NCI-H1694 treated with DMSO at 0.1 percent for 48 hours (cell line): ENCODE measurements at places on chromosomes 1 and 21.

DNA sequence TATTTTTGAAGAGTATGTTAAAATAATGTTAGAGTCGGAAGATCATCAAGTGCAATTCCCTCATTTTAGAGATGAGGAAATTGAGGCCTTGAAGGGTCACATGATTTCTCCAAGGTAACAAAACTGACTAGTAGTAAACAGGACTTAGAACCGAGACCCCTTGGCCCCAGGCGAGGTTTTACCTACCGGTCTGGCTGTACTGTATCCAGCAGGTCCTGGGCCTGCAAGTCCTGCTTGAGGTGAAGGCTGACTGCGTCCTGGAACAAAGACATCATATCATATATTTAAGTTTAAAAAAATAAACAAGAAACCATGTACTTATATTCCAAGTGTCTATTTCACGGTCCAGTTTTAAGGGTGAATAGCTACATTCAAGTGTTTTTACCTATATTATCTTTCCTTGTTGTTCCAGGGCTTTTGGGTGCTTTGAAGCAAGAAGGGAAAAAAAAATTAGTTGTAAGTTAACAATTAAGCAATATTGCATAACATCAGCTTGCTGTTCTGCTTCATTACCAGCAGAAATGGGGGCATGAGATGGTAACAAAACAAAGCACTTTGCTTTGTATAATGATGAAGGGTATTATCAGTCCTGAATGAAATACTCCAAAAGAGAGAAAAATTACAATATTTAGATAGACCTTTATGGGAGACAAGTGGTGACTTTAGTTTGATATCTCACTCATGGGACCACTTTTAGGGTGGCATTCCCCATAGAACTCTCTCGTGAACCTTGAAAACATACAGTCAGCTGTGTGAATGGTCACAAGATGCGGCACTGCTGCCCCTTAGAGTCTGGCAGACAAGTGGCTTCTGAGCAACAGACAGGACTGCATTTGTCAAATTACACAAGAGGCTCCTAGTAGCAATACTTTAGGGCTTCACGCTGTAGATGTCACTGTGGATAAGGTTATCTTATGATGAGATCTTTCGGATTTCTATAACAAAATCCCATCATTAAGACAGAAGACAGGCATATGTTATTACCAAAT lies 29.8 kb upstream of the CFAP298 start:
- DNase-seq, result no peak

DNA sequence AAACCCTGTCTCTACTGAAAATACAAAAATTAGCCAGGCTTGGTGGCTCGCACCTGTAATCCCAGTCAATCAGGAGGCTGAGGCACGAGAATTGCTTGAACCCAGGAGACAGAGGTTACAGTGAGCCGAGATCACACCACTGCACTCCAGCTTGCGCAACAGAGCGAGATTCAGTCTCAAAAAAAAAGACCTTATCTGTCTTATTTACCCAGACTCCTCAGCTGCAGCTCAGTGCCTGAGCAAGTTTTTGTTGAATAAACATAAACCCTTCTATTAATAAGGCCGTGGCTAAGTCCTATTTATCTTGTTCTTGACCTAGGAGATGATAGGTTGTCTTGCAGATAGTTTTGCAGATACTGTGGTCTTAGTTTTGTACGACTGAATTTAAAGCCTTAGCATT lies 136.4 kb upstream of the TMEM51 start:
- no peak for DNase-seq

DNA sequence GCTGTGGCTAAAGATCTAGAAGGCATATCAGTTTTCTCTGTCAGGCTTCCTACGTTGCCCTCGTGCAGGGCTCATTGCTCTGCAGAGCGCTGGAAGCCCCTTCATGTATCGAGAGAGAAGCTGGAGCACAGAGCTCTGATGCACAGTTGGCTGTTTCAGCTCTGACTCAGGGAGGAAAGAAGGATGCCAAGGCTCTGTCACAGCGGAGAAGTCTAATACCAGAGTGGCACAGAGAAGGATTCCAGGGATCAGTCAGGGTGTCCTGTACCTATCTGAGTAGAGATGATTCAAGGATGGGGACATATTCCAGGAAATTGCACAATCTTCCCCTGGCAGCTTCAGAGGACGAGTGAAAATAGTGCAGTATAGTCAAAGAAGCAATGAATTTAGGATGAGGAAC lies 179.2 kb upstream of the FMN2 start:
- no peak for DNase-seq

DNA sequence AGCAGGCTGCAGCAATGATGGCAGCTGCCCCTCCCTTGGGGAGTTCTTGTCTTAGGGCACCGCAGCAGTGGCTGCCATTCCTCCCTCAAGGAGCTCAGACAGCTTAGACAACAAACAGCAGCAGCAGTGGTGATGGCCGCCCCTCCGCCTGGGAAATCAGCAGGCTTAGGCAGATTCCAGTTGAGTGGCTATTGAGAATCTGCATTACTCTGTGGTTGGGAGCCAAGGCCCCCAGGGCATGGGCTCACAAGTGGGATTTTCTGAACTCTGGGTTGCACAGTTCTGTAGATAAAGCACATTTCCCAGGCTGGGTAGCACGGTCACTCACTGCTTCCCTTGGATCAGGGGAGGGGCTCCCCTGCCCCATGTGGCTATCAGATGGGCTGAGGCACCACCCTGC lies 1280.7 kb upstream of the TMPRSS15 start:
- no peak for DNase-seq

GRCh38 chr1:7784492-7785071 lies 491 bp downstream of the PER3 start:
- DNase-seq, result no peak

- no peak for DNase-seq
Observed at GRCh38 chr21:36004441-36004840, 55.9 kb downstream of the SETD4 start.
